ENCODE measurements at places on chromosomes 4 and X. TPM values are rescaled to one million over a fixed set of nuclear protein-coding genes. Genes with fewer than 3 reads are reported as not detected.
A peak's percentile ranks its signal among the peaks of the same experiment; 100 is the strongest.

GRCh38 chrX:151228935-151229334 lies 52.6 kb downstream of the GPR50 start:
- H3K4me1 ChIP-seq: no peaks in the 10 kb centered on the region
- peaks cover 10% of the 10 kb centered on the region for H3K27me3 ChIP-seq
- H3K4me3 ChIP-seq: no peak overlapping the region

DNA sequence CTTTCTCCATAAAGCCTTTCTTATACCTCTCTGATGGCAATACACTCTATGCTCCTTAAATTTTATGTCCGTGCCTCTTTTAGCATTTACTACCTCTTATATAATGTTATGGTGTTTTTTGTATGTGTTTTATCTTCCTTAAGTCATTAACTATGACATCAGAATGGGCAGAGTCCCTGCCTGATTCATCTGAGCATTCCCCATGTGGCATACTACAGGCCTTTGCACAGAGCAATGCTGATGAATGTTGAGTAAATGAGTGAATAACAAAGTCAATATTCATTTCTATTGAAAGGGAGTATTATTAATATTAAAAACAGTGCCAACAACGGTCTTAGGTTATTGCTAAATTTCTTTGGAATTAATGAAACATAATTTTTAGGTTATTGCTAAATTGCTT lies 18.8 kb upstream of the RPS6KA3 start:
- H3K27ac ChIP-seq: no peak overlapping the region
- no peaks in the 10 kb centered on the region for H3K36me3 ChIP-seq
- H3K4me3 ChIP-seq: no peak overlapping the region
- H3K4me1 ChIP-seq: no peaks in the 10 kb centered on the region

DNA sequence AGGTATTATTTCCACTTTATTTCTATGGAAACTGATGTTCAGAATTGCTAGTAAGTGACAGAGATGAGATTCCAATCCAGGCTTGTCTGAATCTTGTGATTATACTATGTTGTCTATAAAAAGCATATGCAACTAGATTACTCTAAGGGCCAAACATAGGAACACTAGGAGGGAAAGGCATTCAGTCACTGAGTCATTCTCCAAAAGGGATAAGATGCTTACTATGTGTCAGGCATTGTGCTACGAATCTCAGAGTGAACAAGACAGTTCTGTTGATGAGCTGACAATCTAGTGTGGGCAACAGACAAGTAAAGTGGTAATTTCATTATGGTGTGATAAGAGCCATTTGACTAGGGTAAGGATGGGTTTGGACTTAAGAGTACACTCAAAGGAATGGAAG lies 77.2 kb downstream of the RASL11B start:
- no peaks in the 10 kb centered on the region for H3K27me3 ChIP-seq
- H3K4me3 ChIP-seq: no peak overlapping the region
- H3K4me1 ChIP-seq: no peaks in the 10 kb centered on the region
- H3K27ac ChIP-seq: no peak overlapping the region
- DNase-seq: no peak

DNA sequence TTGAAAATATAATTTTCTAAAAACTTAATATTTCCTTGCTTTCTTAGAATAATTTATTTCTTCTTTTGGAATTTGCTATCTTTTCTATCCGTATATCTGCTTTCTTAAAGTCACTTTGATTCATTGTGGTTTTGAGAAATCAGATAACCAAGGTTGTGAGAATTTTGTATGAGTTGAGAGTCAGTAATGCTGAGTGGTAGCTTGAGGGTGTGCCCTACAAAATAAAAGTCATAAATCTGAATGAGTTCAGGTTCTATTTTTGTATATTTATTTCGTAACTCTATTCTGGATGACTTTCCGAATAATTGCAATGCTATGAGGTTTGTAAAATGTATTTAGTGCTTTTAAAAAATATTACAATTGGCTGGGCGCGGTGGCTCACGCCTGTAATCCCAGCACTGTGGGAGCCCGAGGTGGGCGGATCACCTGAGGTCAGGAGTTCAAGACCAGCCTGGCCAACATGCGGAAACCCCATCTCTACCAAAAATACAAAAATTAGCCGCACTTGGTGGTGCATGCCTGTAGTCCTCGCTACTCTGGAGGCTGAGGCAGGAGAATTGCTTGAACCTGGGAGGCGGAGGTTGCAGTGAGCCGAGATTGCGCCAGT lies 8.9 kb downstream of the COPS4 start:
- no peaks in the 10 kb centered on the region for H3K27me3 ChIP-seq
- no peak for DNase-seq
- H3K27ac ChIP-seq: no peak overlapping the region
- peaks cover 13% of the 10 kb centered on the region for H3K4me1 ChIP-seq
- no peak overlapping the region for H3K4me3 ChIP-seq
- peaks cover 16% of the 10 kb centered on the region for H3K36me3 ChIP-seq

DNA sequence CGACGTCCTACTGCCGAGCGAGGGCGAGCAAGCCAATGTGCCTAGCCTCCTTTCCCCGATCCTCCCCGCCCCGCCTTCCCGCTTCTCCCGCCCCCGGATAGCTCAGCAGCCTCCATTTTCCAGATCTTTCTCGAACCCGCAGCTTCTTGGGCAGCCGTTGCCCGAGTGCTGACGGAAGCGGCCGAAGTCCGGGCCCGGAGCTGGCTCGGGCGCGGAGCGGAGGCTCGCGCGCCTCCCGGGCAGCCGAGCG lies 172 bp upstream of the HSPA4L start:
- peaks cover 52% of the 10 kb centered on the region for H3K27me3 ChIP-seq
- H3K4me3 ChIP-seq: peak overlapping the region; percentile 88
- H3K36me3 ChIP-seq: no peaks in the 10 kb centered on the region

GRCh38 chrX:135384161-135384836 lies 37.4 kb upstream of the SMIM10L2A start:
- no peaks in the 10 kb centered on the region for H3K36me3 ChIP-seq
- DNase-seq: no peak
- no peaks in the 10 kb centered on the region for H3K4me1 ChIP-seq
- peaks cover 5% of the 10 kb centered on the region for H3K27me3 ChIP-seq
- H3K4me3 ChIP-seq: no peak overlapping the region

GRCh38 chrX:18674417-18674787 lies 2.5 kb upstream of the RS1 start:
- peak; percentile 26 for DNase-seq
- no peaks in the 10 kb centered on the region for H3K27me3 ChIP-seq
- peak overlapping the region; percentile 82 for H3K4me3 ChIP-seq
- peak overlapping the region; percentile 85 for H3K27ac ChIP-seq

DNA sequence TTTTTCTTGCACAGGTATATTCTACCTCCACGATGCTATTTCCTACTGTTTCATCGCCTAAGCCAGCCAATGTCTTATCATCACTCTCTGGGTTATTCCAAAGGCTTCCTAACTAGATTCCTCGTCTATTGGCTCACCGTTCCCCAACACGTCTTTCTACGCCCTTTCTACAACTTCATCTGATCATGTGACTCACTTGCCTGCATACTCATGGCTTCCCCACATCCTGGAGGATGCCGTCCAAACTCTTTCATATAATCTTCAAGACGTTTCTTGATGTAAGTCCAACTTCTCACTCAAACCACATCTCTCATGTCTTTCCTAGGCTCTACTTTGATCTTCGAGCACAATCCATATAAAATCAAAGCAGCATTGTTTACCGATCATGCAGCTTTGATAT lies 322.0 kb upstream of the PPARGC1A start:
- no peak for DNase-seq
- H3K36me3 ChIP-seq: no peaks in the 10 kb centered on the region
- no peaks in the 10 kb centered on the region for H3K4me1 ChIP-seq
- H3K4me3 ChIP-seq: no peak overlapping the region

DNA sequence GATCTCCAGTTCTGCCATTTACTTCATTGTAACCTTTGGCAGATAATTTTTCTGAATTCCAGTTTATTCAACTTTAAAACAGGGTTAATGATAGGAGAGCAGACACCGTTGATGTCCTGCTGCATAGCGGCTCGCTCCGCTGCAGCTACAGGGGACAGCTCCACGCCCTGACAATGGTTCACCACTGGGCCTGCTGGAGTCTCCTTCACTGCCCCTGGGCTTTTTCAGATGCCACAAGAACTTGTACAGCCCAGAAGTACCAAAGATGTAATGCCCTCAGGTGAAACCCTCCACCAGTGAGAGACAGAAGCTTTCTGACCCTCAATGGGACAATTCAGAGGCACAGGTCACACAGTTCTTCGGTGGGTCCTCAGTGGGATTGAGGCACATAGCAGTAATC lies 22.7 kb upstream of the SEPTIN11 start:
- H3K36me3 ChIP-seq: no peaks in the 10 kb centered on the region
- no peak for DNase-seq
- H3K4me3 ChIP-seq: no peak overlapping the region
- H3K4me1 ChIP-seq: no peaks in the 10 kb centered on the region
- H3K27me3 ChIP-seq: no peaks in the 10 kb centered on the region
- no peak overlapping the region for H3K27ac ChIP-seq

- peaks cover 10% of the 10 kb centered on the region for H3K4me1 ChIP-seq
- H3K4me3 ChIP-seq: no peak overlapping the region
- DNase-seq: no peak
- no peaks in the 10 kb centered on the region for H3K36me3 ChIP-seq
- no peak overlapping the region for H3K27ac ChIP-seq
These were observed 146.3 kb downstream of the SHROOM3 start for GRCh38 chr4:76581077-76581962.

GRCh38 chrX:107561468-107562215 lies 66.7 kb upstream of the PRPS1 start:
- no peak overlapping the region for H3K27ac ChIP-seq
- no peaks in the 10 kb centered on the region for H3K4me1 ChIP-seq
- no peaks in the 10 kb centered on the region for H3K27me3 ChIP-seq
- no peaks in the 10 kb centered on the region for H3K36me3 ChIP-seq

GRCh38 chrX:154019633-154020528 lies at the start of gene IRAK1:
Gene IRAK1 (minus strand): TSS chrX:154019902. CDS start chrX:154019812, 90 bp downstream.
- peak within 1 kb of the TSS; percentile 86 for H3K4me3 ChIP-seq
- H3K36me3 ChIP-seq: peaks cover 24% of the 10 kb centered on the region
- peak within 1 kb of the TSS; percentile 87 for H3K27ac ChIP-seq
- no peaks in the 10 kb centered on the region for H3K27me3 ChIP-seq
- peak; percentile 68 for DNase-seq

DNA sequence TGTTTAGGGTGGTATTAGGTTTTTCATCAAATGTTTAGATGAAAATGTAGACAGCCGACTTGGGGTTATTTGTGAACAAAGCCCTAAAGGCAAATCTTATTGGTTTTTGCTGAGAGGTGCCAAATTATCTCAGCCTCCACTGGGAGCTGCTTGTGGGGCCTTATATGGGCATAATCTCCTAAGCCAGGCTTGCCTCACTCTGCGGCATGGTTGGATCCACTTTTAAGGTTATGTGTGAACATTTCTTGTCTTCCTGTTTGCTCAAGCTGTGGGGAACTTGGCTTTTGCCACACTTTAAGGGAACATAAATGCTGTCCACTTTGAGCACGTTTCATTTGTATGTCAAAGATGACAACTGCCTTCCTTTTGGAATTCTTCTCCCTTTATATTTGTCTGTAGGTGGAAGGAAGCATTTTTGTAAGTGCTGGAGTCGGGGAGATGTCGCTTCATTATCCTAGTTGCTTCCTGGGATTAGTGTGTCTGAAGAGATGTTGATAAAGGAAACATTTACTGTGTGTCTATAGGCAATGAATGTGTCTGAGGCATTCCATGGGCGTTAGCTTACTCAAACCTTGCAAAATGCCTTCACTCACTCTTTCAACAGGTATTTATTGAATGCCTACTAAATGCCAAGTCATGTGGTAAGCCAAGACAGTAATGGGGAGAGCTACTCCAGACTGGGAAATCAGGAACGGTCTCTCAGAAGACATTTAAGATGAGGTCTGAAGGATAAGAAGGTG lies 78.3 kb downstream of the SLC9A6 start:
- no peaks in the 10 kb centered on the region for H3K36me3 ChIP-seq
- no peak for DNase-seq
- H3K27ac ChIP-seq: no peak overlapping the region
- H3K4me3 ChIP-seq: no peak overlapping the region
- H3K4me1 ChIP-seq: no peaks in the 10 kb centered on the region
- peaks cover 4% of the 10 kb centered on the region for H3K27me3 ChIP-seq

GRCh38 chr4:22877486-22878052 lies 184.8 kb downstream of the GBA3 start:
- no peaks in the 10 kb centered on the region for H3K4me1 ChIP-seq
- H3K4me3 ChIP-seq: no peak overlapping the region
- DNase-seq: no peak

DNA sequence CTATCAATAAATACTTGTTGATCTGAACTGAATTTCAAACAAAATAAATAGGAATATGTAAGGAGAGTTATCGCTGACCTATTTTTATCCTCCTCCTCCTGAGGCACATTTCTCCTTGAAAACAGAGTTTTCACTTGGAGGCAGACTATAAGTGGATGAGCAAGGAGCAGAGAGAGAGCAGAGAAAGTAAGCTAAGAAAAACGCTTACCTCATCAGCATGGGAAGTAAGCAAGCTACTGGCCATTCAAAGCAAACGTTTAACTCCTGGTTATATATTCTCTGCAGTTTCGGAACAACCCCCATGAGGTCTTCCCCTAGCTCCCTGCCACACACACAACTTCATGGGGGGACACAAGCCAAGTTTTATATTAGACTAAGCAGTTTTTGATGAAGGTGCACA lies 13.2 kb downstream of the ZDHHC9 start:
- H3K27me3 ChIP-seq: no peaks in the 10 kb centered on the region
- no peak overlapping the region for H3K4me3 ChIP-seq
- H3K27ac ChIP-seq: no peak overlapping the region

DNA sequence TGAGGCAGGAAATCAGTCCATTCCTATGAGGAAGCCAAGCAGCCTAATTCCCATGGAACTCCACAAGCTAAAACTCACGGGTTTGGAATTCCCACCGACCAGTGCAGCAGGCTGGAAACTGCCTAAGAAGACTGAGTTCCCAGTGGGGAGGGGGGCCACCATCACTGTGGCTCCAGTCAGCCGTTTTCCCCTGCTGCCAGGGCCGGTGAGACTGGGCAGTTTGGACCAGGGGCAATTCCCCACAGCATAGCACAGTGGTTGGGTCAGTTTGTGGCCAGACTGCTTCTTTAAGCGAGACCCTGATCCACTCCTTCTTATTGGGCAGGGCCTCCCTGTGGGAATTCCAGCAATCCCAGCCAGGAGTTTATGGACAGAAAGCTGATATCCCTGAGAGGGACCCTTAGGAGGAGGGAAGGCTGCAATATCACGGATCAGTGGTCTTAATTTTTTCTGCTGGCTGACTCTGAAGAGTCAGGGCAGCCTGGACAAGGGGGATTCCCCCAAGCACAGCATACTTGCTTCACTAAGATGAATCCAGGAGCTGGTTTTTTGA lies 20.7 kb downstream of the PAGE5 start:
- no peak overlapping the region for H3K27ac ChIP-seq
- H3K4me1 ChIP-seq: no peaks in the 10 kb centered on the region
- no peaks in the 10 kb centered on the region for H3K36me3 ChIP-seq
- no peak overlapping the region for H3K4me3 ChIP-seq
- H3K27me3 ChIP-seq: no peaks in the 10 kb centered on the region

Gene ZNF141
- total RNA-seq: 47.8 TPM

Gene CHRNA9
- total RNA-seq: 0.16 TPM

Gene AKAP4
- total RNA-seq: not detected

Gene DAPP1
- 144 TPM for total RNA-seq

Gene CRMP1
- total RNA-seq: not detected

Gene ADGRG4
- not detected for total RNA-seq

Gene COX18
- total RNA-seq: 12.2 TPM

Gene APLN
- not detected for total RNA-seq

Gene MTHFD2L
- 12.0 TPM for total RNA-seq

Gene GAGE13
- not detected for total RNA-seq
